ENCODE measurements at places on chromosomes 1 and 21.

- no peak for DNase-seq
Observed at GRCh38 chr1:88537787-88538186, 146.3 kb upstream of the PKN2 start.

DNA sequence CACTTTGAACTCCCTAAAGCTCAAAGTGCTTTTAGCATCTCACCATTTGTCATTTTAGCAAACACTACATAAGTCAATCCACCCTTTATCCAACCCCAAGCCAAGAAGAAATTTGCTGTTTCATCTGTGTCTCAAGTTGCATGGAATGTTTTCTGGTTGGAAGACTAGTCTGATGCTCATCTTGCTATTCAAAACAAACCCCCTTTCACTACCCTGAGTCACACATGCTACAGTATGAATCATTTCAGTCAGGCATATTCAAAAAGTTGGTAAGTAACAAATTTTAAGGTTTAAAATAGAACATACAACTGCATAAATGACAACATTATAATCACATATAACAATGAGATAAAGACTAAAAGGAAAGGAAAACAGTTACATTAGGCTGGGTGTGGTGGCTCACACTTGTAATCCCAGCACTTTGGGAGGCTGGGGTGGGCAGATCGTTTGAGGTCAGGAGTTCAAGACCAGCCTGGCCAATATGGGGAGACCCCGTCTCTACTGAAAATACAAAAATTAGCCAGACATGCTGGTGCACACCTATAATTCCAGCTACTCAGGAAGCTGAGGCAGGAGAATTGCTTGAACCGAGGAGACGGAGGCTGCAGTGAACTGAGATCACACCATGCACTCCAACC, 38.7 kb downstream of the DSTYK start:
- no peak for DNase-seq

DNA sequence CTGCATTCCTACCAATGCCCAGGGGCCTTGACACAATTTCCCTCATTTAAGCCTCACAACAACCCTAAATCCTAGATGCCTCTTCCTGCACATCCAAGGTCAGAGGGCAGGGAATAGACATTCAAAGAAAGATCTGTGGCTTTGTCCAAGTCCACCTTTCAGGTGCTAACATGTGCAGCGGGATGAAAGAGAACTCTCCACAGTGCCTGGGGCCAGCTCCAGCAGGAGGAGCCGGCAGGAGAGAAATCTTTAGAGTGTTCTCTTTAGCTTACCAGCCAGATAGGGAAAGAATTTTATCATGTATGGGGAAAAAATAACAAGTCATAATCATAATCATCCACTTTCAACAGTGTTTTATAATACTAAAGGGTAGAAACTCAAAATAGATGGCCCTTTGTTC, 319.7 kb downstream of the MATN1 start:
- DNase-seq: no peak

- no peak for DNase-seq
Observed at GRCh38 chr1:180231506-180231921, 1.4 kb downstream of the LHX4 start.

DNA sequence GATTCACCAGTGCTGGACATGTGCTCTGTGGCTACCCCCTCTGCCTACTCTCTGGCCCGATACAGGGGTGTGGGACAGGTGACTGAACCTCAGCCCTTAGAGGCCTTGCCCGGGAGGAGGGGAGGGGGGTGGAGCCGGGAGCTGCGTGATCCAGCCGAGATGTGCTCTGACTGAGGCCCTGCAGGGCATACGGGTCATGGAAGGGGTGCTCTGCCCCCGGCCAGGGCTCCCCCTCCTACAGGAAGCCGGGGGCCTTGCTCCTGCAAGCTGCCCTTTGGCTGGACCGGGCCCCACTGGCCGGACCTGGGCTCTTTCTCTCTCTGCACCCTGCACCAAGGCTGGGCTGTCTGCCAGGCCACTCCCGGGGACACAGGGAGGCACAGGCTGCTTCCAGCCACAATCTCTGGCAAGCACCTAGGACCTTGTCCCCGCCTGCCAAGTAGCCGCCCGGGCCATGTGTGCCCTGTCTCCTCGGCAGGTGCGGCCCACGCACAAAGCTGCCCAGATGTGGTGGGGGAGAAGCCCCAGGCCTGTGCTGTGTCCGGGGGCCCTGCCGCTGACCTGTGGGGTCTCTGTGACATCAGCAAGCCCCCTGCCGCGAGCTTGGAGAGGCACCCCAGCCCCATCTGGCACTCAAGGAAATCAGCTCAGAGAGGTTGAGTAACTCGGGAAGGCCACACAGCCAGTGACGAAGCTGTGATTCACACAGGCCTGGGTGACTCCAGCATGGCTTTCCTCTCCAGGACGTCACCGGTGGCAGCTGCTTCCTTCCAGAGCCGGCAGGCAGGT, 1.5 kb downstream of the SCNN1D start:
- DNase-seq: no peak

DNA sequence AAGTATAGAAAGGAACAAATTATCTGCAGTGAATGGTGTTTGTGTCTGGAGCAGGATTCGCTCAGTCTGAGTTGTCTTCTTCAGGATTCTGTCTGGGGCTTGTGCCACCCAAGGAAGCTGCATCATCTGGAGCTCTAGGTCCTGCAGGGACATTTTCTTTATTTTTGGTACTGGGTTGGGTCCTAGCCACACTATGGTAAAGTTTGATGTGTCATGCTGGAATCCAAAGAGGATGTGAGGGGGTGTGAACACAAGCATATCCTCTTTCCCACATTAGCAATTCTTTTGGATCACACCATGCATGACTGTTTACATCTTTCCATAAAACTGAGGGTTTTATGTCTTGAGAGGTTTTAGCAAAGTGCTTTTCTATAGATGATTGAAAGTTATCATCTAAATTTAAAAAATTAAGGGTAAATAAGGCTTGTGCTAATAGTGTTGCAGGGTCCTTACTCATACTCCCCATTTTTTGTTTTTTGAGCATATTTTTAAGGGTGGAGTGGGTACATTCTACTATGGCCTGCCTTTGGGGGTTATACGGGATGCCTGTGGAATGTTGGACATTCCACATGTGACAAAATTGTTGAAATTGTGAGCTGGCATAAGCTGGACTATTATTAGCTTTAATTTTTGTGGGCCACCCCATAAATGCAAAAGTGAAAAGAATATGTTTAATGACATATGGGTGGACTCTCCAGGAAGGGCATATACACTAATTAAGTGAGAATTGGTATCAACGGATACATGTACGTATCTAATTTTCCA, 152.0 kb upstream of the HMCN1 start:
- no peak for DNase-seq

DNA sequence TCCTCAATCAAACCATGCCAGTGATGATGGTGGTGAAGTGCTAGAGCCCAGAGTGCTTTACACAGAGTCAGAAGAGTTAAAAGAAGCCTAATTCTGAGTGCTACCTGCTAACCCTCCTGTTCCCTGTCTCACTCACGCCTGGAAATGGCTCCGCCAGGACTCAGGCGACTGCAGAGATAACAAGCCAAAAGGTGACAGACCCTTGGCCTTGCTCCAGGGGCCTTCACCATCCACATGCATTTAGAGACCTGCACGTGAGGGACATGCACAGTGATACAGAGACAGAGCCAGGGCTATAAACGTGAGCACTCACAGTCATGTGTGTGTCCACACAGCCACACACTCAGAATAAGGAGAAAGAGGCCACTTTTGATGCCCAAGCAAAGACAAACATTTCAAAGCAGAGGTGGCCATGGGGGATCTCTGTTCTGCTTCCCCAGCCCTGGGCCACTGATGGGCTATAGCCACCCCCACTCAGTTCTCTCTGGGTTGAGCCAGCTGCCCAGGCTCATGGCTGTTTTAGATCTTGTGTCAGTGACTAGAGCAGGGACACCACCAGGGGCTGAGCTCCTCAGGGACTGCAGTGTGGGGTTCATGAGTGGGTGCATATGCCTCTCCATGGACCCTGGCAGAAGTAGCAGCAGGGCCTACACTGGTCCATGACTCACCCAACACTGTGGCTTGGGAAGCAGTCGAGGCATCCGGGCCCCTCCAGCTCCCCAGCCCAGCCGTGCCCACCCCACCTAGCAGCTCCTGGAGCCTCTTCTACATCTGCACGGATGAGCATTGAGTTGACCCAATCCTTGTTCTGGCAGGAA, 117.2 kb downstream of the EPHB2 start:
- no peak for DNase-seq
